ENCODE measurements at places on chromosomes 7 and 10.

DNA sequence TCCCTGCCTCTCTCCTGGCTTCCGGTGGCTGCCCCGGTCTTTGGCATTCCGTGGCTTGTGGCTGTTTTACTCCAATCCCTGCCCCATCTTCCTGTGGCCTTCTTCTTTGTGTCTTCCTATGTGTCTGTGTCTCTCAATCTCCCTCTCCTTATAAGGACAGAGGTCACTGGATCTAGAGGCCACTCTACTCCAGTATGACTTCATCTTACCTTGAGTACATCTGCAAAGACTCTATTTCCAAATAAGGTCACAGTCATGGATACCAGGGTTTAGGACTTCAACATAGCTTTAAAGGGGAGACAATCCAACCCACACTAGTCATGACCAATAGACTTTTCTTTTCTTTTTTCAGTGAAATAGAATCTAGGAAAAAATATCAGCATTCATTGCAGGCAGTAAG, 153.3 kb upstream of the INSYN2A start:
- DNase-seq = no peak

GRCh38 chr7:46654546-46655443, 733.7 kb upstream of the IGFBP3 start:
- no peak for DNase-seq

GRCh38 chr10:1056326-1057105, at the start of gene WDR37:
WDR37 (plus strand) TSS chr10:1056385; CDS start chr10:1072156, 15,771 bp downstream.
- DNase-seq = peak; percentile 92

GRCh38 chr10:35898716-35899440, 256.8 kb upstream of the FZD8 start:
- no peak for DNase-seq

DNA sequence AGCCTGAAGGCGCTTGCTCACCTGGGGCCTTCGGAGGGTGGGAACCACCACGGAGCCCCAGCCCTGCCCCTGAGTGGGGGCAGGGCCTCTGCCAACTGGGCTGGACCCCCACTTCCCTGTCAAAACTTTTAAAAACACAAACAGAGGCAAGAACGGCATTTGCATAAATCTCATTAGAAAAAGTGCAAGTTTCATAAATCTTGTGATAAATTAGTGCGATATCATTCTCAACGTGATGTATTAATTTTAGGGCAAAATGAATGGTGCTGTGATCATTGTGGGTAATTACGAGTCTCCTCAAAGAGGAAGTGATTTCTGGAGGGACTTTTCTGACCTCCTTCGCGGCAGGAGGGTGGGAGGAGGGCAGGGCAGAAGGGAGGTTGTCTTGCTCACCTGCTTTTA, 98.3 kb downstream of the CDH23 start:
- DNase-seq = no peak

DNA sequence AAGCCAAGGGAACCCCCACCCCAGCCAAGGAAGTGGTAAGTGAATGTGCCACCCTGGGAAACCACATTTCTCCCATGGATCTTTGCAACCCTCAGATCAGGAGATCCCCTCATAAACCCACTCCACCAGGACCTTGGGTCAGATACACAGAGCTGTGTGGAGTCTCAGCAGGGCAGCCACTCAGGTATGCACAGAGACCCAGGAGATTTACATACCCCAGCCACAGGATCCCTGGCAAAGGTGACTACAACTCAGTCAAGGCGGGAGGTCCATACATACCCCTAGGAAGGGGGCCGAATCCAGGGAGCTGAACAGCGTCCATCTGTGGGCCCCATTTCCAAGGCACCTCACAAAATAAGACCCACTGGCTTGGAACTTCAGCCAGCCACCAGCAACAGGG, 293.4 kb downstream of the CTNNA3 start:
- no peak for DNase-seq

DNA sequence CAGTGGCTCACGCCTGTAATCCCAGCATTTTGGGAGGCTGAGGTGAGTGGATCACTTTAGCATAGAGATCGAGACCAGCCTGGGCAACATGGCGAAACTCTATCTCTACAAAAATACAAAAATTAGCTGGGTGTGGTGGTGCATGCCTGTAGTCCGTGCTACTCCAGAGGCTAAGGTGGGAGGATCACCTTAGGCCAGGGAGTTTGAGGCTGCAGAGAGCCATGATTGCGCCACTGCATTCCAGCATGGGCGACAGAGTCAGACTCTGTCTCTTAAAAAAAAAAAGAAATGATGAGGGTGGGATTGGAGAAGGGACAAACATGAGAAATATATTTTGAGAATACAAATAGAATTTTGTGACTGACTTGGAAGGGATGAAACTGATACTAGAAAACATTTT, 76.9 kb downstream of the SHOC2 start:
- no peak for DNase-seq

GRCh38 chr10:103726637-103727036, 128.7 kb downstream of the SH3PXD2A start:
- no peak for DNase-seq

- no peak for DNase-seq
Observed at GRCh38 chr7:121259826-121260225, 69.0 kb upstream of the WNT16 start.

- DNase-seq = peak; percentile 39
Observed at GRCh38 chr10:79385804-79386531, 38.7 kb downstream of the PPIF start.

GRCh38 chr7:134954197-134955082, 31.9 kb upstream of the AGBL3 start:
- peak; percentile 17 for DNase-seq

DNA sequence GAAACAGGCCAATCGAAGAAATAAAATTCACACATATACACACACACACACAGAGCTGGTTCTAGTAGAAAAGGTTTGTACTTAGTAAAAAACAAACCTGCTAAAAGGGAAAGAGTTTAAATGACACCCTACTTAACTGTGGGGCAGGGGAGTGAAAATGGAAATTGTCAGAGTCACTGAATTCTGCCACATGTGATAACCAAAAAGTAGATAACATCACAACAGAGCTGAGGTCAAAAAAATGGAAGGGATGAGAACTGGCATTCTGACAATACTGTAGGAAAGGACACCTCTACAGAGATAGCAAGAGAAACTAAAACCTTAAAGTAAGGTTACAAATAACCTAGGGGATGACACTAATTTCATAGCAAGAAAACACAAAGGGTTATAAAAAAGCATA, 74.6 kb downstream of the CACUL1 start:
- DNase-seq = no peak

DNA sequence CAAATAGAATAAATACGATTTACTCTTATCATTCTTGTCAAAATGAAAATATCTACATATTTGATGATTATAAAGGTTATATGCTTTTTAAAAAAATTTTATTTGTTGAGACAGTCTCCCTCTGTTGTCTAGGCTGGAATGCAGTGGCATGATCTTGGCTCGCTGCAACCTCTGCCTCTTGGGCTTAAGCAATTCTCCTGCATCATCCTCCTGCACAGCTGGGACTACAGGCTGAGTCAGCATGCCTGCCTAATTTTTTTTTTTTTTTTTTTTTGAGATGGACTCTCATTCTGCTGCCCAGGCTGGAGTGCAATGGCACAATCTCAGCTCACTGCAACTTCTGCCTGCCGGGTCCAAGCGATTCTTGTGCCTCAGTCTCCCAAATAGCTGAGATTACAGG, 48.9 kb downstream of the PUS7 start:
- no peak for DNase-seq

DNA sequence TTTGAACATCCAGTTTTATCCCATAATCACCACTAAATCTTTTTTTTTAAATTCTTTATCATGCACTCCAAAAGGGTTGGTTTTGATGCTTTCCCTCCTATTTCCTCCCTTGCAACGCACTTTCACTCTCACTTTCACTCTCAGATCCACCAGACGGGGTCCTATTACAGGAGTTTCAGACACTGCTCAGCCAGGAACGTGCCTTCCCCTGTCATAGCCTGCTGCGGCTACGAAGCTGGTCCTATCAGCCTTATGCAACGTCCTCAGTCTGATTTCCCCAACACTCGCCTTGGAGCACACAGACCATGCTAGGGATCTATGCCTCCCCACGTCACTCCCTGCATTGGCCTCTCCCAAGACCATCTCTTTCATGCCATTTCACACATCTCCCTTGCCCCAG, 23.4 kb downstream of the ZPBP start:
- DNase-seq = no peak
